Activated CD4-positive, alpha-beta T cell treated with anti-CD3 and anti-CD28 coated beads for 36 hours (primary cell): ENCODE measurements at places on chromosomes 3 and 15.

DNA sequence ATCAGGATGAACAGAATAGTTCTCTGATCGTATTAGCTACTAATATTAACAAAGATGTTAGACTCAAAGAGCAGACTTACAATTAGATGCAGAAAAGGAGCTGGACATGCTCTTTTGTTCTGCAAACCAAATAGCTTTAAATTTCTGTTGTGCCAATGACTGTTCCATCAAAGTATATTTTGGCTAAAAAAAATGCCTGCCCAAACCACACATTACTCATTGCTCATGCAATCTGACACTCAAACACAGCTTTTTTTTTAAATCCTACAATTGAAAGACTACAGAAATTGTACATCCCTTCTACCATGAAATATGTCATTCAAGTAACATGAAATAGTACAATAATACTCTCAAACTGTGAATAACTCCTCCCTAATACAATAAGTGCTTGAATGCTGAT, 48.6 kb downstream of the SHOX2 start:
- no peak for DNase-seq

DNA sequence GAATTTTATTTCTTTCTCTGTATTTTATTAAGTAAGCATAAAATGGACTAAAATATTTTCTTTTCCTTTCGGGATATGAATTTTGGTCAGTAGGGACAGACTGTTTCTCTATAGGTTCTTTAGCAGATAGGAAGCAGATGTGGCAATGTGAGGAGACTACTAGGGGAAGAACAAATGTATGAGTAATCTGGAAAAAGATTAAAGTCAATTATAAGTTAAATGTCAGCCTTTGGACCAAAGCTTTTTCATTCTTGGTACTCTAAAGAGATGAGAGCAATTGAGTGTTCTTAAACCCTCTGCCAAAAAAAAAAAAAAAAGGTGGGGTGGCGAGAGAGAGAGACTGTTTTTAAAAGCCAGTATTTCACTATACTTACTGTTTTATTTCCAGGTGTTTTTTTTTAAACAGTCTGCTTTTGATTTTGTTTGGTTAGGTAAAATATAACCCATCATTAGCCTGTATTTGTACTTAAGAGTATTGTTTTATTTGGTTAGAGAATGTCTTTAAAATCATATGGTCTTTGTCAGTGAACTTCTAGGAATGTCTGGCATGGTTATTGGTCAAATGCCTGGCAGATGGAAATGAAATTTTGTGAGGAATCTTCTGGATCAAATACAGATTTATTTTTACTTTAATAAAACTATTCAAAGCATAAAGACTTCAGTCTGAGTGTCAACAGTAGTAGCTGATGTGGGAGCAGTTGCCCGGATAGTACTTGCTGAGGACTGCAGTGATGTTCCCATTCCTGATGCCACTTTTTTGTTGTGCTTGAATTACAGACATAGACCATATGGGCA, 63.8 kb downstream of the LRRC49 start:
- DNase-seq: no peak

- no peak for DNase-seq
These were observed 58.3 kb downstream of the BOC start for GRCh38 chr3:113269661-113270060.

GRCh38 chr15:34651997-34652725, 68.7 kb upstream of the GOLGA8B start:
- no peak for DNase-seq

DNA sequence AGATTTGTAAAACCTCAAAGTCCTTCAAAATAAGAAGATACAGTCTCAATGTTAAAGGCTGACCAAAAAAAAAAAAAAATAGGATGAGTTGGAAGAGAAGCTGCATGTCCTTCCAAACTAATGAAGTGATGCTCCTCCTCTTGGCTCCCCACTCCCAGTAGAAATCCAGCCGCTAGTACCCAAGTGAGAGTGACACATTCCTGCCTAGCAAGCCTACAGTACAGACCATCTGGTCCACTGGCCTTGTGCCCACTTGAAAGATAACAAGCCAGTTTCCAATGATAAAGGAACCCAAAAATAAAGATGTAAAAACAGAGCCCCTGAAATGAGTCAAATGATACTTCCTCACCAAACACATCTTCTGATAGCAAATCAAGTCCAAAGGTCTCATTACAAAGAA, 258.7 kb upstream of the NSMCE3 start:
- no peak for DNase-seq

DNA sequence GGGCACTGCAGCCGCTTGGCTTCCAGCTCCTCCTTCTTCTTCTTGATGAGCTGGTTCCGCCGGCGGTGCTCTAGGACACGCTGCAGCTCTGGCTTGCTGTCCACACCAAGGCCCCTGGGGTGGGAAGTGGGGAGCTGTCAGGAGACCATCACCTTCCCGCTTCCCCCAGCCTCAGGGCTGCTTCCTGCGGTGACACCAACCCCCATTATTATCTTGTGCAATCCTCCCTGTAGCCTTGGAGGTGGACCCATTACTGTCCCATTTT, 10.0 kb downstream of the FAM107A start:
- DNase-seq: no peak

- DNase-seq: no peak
These were observed 22.7 kb downstream of the LOXL1 start for GRCh38 chr15:73948982-73949381.

DNA sequence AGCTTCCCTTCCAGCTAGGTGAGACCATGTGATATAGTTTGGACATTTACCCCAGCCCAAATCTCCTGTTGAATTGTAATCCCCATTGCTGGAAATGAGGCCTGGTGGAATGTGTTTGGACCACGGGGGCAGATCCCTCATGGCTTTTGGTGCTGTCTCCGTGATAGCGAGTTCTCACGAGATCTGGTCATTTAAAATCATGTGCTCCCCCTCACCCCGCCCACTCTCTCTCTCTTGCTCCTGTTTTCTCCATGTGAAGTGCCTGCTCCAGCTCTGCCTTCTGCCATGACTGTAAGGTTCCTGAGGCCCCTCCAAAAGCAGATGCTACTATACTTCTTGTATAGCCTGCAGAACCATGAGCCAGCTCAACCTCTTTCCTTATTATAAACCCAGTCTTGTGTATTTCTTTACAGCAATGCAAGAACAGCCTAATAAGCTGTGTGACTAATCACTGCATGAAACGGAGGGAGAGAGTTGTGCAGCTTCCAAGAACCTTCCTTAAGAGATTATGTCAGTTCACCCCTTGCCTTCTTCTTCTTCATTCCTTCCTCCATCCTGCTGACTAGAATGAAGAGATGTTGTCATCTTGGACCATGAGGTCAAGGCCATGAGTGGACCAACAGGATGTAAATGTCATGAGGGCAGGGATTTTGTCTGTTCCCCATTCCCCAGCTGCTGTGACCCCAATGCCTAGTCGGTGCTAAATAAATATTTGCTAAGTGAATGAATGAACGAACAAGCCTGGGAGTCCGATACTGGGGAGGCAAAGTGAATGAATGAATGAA, 91.0 kb downstream of the CPN2 start:
- DNase-seq: no peak
